ENCODE measurements at places on chromosomes 3 and 15.

DNA sequence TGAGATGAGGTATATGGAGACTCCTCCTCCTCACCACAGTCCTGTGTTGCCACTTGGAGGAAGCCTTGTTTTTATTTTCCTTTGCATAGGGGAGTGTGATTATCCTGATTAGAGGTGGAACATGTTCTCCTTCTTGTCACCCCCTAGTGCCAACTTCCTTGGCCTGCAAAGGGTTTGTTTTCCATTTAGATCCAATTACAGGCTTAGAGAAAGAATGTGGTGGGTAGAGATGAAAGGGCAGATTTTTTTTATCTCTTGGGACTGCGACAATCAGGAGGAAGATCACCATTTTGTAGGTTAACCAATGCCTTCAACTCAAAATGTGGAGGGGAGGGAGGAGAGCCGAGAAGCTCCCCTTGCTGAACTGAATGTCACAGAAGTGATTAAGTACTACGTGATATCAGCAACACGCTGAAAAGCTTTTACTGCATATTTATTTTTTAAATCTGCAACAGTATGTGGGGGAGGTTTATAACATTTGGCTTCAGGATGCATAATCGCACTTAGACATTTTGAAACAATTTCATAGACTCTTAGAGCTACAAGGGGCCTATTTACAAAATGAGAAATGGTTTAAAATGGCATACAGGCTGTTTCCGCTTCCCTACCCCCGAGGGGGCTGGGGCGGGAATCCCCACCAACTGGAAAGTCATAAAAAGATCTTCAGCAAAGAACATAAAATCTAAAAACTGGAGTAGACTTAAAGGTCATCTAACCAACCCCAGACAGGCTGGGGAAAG lies 2.4 kb downstream of the LMCD1 start:
- no peak for DNase-seq

DNA sequence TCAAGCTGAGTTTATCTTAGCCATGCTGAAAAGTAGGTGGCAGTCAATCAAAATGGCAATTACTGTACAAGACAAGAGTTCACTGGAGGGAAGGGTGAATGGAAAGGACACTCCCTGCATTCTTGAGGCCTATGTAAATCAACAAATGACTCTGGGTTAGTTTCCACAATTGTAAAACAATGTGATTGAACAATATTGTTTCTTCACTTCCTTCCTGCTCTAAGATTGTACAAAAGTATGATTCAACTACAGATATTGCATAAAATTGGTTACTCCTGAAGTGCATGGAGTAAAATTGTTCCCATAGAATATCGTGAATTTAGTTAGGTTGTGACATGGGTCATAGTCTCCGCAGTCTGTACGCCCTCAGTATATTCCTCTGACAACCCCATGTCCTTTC lies 277.6 kb downstream of the LPP start:
- DNase-seq: no peak

- peak; percentile 50 for DNase-seq
These were observed 123.0 kb downstream of the TCF12 start for GRCh38 chr15:57041416-57041815.

GRCh38 chr15:92200891-92201290 lies 192.8 kb upstream of the ST8SIA2 start:
- no peak for DNase-seq

DNA sequence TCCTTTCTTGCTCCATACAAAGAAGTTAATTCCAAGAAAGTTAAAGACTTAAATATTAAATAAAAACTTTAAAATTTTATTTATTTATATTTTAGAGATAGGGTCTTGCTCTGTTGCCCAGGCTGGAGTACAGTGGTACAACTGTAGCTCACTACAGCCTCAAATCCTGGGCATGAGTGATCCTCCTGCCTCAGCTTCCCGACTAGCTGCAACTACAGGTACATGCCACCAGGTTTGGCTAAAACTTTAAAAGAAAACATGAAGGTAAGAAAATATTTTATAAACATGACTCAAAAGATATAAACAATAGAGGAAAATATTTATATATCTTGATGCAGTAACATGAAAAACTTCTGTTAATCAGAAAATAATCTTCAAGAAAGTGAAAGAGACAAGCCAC lies 33.2 kb downstream of the ADIPOQ start:
- no peak for DNase-seq

DNA sequence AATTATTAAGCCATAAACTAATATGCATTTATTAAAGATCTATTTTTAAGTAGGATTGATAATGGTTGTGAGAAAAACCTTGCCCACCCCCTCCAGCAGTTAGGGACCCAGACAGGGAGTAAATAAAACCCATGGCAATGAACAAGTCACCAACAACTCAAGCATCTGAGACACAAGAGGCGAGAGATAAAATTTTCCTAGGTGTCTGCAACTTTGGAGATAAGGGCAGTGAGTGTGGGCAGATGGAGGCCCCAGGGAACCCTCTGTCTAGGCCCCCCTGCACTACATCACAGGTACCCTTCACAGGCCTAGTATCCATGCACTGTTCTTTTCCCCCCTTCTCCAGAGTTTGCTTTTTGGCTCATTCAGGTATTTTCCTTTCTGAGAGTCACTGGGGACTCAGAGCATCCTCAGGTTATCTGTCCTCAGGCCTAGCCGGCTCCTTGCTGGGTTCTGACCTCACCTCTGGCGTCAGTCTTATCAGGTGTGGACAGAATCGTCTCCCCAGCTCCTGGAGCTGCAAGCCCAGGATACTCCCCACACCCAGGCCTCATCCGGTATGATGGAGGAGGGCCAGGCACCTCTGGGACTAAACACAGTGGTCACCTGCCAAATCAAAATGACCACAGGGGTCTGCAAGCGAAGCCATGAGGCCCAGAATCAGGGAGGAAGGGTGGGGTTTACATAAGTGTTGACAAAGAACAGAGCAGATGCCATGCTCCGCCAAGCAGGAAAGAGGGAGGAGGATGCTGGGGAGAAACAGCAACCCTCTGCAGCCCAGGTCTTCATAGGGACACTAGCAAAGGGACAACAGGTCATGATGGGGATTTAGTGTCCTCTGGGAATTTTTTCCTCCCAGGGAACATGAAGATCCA lies 50.4 kb downstream of the CCNL1 start:
- DNase-seq: no peak

DNA sequence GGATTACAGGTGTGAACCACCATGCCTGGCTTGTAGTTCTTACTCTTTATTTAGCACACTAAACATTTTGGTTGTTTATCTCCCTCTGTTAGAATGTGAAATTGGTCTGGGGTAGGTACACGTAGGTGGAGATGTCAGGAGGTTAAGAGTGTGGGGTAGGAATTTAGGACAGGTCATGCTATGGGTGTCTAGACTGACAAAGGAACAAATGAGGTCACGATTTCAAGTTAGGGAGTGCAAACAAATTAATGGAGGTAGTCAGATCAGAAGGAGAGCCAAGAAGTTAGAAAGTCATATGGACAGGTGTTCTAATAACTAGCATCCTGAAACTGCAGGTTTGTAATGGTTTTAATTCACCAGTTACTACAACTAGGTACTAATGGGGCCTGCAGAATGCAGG lies 19.8 kb downstream of the CDV3 start:
- no peak for DNase-seq

DNA sequence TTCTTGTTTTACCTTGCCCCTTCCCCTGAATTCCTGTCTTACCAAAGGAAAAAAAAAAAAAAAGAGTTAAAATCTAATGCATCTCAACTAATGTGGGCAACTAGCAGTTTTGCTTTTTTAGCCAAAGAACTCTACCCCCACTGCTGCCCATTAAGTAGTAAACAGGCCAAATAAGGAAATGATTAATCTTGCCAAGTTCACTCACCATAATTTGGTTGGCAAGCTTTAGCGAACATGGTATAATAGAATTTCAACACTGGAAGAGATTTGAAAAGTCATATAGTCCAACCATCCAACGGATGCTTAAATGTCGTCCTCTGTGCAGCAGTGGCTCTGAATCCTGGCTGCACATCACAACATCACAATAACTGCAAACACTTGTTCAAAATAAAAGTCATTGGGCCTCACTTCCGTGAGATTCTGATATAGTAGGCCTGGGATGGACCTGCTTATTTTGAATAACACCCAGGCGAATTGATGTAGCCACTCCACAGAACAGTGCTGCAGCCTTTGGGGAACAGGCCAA lies 142.0 kb upstream of the UBE2E1 start:
- DNase-seq: no peak

- DNase-seq: no peak
These were observed 589 bp upstream of the SENP5 start for GRCh38 chr3:196867155-196867506.

- DNase-seq: no peak
These were observed 1.3 kb downstream of the OCA2 start for GRCh38 chr15:28097656-28098359.

DNA sequence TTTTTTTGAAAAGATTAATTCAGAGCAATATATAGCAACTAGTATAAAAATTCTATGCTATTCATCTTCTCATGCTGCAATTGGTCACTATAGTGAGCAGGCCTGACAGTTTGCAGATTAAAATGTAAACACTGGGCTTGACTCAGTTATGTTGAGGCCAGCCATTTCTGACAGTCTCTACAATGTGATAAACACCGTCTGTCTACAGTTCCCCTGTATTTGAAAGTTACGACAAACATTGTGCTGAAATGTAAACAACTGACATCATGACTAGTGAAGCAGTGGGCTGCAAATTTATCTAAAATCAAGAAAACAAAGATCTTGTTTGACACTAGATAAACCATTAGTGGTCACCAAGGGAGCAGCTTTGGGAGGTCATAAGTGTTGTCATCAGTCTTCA lies 197.4 kb downstream of the ISL2 start:
- DNase-seq: peak; percentile 18

DNA sequence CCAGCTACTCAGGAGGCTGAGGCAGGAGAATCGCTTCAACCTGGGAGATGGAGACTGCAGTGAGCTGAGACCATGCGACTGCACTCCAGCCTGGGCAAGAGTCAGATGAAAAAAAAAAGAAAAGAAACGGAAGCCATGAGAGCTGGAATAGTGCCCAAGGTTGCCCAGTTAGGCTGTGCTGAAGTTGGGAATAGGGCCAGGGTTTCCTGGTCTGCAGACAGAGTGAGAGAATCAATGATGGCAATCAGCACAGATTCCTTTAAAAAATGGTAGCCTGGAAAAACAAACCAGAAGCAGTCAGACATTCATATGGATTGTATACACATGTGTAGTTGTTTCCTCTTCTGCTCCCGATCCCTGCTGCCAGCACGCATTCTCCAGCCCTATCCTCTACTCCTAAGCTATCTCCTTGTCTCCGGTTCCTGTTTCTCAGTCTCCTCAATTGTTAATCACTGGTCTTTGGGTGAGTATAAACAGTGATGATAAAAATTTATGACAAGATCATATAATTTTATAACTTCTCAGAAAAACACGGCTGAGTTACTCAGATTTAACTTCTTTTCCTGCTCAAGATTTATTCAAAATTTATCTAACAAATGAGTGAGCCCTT lies 316.2 kb upstream of the UMPS start:
- no peak for DNase-seq

DNA sequence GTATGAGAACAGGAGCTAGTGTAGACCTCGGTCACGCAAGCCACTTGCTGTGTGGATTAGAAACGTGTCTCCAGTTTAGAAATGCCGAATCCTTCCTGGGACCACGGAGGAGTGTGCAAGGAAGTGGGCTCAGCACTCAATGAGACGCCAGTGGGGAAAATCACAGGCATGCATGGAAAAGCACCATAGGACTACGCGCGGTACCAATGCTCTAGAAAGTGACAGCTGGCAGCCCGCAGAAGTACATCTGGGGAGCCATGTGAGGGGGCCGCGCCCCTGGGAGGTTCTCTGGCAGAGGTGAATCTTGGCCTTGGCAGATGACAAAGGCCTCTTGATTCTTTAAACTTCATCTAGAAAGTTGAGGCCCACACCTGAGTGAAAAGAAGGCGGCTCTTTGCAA lies 99.3 kb downstream of the LRRK1 start:
- DNase-seq: no peak

GRCh38 chr3:190032923-190033322 lies 87.8 kb downstream of the P3H2 start:
- DNase-seq: no peak

- no peak for DNase-seq
These were observed 1.6 kb downstream of the NKTR start for GRCh38 chr3:42601896-42602581.

GRCh38 chr3:44513513-44513912 lies 36.0 kb upstream of the ZNF445 start:
- no peak for DNase-seq

DNA sequence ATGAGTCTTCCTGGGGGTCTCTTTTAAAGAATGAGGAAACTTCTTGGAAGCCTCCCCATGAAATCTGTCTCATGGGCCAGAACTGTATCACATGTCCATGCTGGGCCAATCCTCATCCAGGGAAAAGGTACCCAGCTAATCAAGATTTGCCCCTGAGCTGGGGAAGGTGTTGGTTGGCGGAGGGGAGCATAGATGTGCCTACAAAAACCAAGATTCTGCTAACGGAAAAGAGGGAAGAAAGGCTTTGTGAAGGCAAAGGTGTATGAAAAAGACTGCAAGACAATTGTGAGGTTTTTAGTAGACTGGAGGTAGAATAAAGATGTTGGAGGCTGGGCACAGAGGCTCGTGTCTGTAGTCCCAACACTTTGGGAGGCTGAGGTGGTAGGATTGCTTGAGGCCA lies 18.5 kb upstream of the BLM start:
- DNase-seq: no peak

GRCh38 chr3:52150860-52151259 lies 3.4 kb downstream of the POC1A start:
- DNase-seq: no peak

GRCh38 chr15:24877174-24877573 lies 77.6 kb upstream of the SNRPN start:
- DNase-seq: no peak

GRCh38 chr3:101133652-101134051 lies 140.4 kb upstream of the ABI3BP start:
- DNase-seq: no peak

GRCh38 chr15:67296684-67297083 lies 42.1 kb downstream of the IQCH start:
- no peak for DNase-seq

- DNase-seq: no peak
These were observed 8.1 kb downstream of the GALNT15 start for GRCh38 chr3:16182612-16183011.

Data from NCI-H1930 (cell line).